Stimulated activated naive CD4-positive, alpha-beta T cell treated with Interleukin-2 at 50 U/mL for 16 hours (primary cell): ENCODE measurements at places on chromosomes 1 and 21.

DNA sequence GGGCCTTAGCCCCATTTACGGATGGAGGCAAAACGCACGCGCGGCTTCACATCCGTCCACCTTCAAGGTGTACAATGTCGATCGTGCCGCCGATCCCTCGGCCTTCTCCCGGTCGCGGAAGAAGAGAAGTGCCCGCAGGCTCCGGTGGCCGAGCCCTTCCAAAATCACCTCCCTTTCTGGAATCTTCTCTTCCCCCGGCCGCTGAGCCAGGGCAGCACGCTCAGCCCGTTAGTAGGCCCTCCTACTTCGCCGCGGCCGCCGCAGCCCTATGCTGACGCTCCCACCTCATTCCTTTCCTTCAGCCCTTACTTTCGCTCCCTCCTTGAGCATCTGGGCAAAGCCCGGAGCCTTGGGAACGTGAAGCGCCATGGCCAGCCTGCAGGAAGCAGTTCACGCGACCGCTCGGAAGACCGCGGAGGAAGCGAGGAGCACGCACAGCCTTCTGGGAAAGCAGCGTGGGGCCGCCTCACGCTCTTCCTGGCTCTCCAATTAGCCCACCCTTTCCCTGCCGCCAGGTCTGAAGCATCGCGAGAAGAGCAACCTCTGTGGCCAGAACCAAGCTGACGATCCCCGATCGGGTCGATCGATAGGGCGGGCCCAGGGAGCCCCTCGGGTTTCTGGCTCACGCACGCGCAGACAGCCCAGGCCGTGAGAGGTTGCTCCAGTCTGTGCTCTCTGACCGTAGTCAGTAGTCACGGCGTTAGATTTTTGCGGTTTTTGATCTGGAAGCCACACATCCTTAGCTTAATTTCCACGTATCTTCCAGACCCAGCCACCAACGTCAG lies at the start of gene CCT8:
CCT8 (minus strand) TSS at position 427 of the 785 bp plus-strand sequence; CDS start at position 369, 58 bp downstream.
- peak; percentile 99 for DNase-seq

- no peak for DNase-seq
These were observed 49.7 kb upstream of the CCDC27 start for GRCh38 chr1:3702528-3702927.

DNA sequence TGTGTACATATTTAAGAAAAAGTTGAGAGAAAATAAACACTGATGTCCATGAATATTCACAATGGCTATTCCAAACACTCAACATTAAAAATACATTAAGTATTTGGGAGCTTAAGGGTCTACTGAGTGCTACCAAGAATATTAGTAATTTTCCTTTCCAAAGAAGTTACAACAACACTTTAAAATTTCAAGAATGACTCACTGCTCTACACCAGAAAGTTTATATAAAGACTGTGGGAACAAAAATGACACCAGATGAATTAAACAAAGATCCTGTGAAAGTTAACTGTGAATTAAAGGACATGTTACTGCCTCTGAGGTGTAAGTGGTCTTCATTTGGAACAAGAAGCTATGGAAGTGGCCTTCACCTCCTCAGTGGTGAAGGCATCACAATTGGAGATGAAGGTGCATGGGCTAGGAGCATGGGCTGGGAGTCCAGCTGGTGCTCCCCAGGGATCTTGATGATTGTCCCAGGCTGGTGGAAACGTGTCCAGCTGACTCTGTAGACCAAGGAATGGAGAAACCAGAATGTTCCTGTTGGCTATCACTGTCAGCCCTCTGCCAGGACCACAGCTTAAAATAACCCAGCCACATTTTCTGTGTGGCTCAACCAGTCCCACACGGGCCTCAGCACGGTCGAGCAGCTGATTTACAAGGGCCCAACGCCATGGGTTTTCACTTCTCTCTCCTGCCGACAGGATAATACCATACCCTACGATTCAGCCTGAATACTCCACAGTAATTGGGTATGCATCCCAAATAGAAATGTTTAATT lies 28.8 kb downstream of the TAF5L start:
- no peak for DNase-seq

GRCh38 chr21:45880097-45881068 lies 101.2 kb upstream of the COL6A1 start:
- DNase-seq: peak; percentile 64

GRCh38 chr21:45031571-45032191 lies 42.7 kb upstream of the ADARB1 start:
- no peak for DNase-seq

GRCh38 chr1:231631717-231632116 lies 5.1 kb downstream of the DISC1 start:
- DNase-seq: no peak

GRCh38 chr1:208273386-208274017 lies 29.3 kb upstream of the PLXNA2 start:
- DNase-seq: no peak

GRCh38 chr1:197200272-197200899 lies 53.9 kb upstream of the ASPM start:
- DNase-seq: peak; percentile 30

DNA sequence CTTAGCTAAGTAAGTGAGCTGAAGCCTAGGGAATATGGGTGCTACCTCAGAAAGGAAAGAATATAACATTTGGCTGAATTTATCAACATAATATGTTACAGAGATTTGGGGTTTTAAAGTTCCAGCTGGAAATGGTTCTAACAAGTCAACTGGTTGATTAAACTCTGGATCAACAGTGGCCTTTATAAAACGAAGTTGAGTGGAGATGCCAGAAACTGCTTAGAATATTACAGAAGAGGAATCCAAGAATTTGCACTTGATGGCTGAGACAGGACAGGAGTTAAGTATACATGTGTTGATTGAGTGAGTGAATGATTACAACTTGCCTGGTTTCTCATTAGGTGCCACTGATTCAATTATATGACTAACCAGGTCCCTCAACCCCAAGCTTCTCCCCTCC lies 7.4 kb upstream of the ZBTB17 start:
- no peak for DNase-seq

DNA sequence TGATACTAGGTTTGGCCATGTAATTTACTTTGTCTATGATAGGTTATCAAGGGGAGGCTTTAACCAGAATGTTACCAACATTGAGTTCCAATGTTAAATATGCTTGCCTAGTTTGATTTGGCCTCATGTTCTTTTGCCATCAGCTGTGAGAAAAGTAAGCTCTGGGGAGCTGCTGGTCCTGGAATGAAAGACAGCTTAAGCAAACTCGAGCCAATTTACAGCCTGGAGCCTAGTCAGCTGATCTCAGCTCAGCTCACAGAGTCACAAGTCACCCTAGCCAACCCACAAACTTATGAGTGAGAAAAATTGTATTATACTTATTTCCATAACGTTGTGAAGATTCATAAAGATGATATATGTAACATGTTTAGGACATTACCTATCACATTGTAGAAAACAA lies 426.7 kb downstream of the RWDD3 start:
- no peak for DNase-seq

- no peak for DNase-seq
These were observed 64.8 kb downstream of the DPT start for GRCh38 chr1:168664069-168664834.

DNA sequence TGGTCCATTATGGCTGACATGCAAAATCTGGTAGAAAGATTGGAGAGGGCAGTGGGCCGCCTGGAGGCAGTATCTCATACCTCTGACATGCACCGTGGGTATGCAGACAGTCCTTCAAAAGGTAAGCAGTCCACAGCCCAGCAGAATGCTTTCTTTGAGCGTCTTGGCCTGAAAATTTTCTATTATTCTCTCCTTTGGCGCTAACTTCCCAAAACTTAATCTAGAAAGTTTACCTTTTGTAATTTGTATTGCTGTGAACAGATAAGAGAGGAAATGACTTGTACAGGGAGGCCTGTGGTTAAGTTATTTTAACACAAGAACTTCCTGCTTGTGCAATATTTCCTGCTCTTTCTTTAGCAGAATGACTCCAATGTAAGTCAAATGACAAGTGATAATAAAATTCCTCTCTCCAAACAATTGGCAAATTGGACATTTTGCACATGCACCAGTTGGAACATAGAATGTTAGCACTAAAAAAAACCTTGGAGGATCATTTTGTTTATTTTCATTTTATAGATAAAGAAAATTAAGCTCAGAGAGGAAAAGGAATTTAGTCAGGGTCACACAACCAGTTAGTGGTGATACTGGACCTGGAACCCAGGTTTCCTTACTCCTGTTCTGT lies 18.9 kb downstream of the CAP1 start:
- no peak for DNase-seq

DNA sequence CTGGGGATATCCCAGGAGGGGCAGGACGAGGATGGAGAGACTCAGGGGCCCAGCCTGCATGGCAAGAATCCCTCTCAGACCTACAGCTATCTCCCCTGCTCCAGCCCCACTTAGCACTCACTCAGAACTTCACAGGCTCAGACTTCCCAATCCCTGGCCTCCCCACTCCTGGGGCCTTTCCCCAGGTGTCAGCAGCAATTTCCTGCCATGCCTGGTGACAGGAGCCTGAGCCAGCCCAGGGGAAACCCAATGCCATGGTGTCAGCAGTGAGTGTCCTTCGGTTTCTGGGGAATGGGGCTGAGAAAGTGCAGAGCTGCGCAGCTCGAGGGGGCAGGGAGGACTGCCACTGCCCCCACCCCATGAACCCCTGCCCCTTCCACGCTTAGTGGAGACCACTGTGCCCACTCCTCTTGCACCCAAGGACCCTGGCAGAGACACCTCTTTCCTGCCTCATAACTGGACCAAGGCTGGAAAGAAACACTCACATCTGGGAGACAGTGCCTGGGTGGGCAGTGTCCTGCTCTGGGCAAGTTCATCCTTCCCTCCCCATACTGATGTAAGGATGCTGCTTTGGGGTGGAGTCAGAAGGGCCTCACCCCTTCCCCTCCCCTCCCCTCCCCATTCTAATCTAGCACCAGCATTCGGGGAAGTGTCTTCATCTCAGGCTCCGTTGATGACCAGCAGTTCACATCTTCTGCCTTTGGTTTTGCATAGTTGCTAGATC lies 17.1 kb upstream of the UBL4B start:
- DNase-seq: no peak

- no peak for DNase-seq
These were observed 3.8 kb downstream of the B4GALT2 start for GRCh38 chr1:43982808-43983207.

- DNase-seq: no peak
These were observed 268.3 kb downstream of the ASTN1 start for GRCh38 chr1:176896216-176896615.

DNA sequence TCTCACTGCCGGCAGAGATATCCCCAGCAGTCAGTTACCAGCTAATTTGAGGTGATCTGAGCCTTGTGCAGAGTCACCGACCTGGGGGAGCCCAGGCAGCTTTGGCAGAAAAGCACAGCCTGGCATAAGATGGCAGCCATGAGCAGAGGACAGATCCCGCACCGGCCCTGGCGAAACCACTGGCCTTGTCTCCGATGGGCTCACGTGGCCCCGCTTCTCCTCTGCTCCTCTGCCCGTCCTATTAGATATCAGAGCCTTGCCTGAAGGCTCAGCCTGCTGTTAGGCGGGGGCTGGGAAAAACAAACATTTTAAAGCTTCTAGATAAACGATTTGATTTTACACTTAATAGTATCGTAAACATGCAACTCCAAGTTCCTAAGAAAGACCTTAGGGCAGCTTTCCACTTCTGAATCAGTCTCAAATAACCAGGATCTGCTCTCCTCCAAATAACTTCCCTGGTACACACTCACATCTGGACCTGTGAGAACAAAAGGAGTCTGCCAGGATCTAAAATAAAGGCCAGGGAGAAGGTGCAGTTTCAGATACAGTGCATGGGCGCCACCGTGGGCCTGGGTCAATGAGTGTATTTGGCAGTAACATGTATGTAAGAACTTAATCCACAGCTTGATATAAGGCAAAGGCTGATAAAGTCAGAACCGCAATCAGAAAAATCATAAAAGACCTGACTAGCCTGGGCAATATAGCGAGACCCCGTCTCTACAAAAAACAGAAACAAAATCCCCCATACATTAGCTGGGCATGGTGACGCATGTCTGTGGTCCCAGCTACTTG lies 10.0 kb downstream of the EDARADD start:
- DNase-seq: no peak

DNA sequence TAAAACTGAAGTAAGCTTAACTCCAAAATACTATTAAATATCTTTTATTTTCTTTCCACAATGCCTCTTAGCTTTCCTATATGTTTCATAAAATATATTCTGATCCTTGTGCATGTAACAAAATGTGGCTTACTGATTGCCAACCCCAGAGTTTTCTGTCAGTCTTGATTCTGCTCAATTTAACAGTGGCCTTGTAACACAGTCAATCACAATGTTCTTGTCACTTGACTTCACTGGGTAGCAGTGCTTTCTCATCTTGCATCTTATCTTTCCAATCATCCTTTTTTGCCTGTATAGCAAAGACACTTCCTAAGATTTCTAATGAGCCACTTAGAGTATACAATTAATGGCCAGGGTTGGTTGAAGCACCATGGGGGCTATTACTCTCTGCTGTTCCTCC lies 19.9 kb upstream of the BRINP3 start:
- DNase-seq: no peak
